ENCODE measurements at places on chromosomes 7 and 10. TPM values are rescaled to one million over a fixed set of nuclear protein-coding genes. Genes with fewer than 3 reads are reported as not detected.

- no peak for DNase-seq
These were observed 675.0 kb downstream of the CNTNAP2 start for GRCh38 chr7:146791344-146792285.

DNA sequence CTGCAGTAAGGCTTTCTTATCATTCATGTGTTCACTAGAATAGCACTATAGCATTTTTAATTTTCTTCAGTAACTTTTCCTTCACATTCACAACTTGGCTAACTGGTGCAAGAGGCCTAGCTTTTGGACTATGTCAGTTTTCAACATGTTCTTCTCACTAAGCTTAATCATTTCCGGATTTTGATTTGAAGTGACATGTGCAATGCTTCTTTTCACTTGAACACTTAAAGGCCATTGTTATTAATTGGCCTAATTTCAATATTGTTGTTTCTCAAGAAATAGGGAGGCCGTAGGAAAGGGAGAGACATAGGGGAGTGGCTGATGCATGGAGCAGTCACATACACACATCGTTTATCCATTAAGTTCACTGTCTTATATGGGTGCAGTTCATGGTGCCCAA lies 151.2 kb upstream of the NFE2L3 start:
- no peak for DNase-seq

- DNase-seq = no peak
These were observed 60.2 kb downstream of the TASOR2 start for GRCh38 chr10:5744849-5745248.

GRCh38 chr10:103969857-103970627 lies 3.1 kb downstream of the SLK start:
- DNase-seq = no peak

GRCh38 chr10:12783293-12783692 lies 218.2 kb downstream of the CCDC3 start:
- no peak for DNase-seq

GRCh38 chr10:103333934-103334520 lies 16.9 kb downstream of the PCGF6 start:
- peak; percentile 8 for DNase-seq

GRCh38 chr7:31000161-31000693 lies 36.5 kb downstream of the GHRHR start:
- no peak for DNase-seq

GRCh38 chr10:47288916-47289495 lies 11.0 kb upstream of the GDF10 start:
- no peak for DNase-seq

- DNase-seq = no peak
These were observed 4.0 kb downstream of the SCD start for GRCh38 chr10:100350914-100351485.

Gene C10orf62
- not detected for total RNA-seq

Gene USP6NL
- 9.6 TPM for total RNA-seq

Gene VWA2
- not detected for total RNA-seq

Gene PPP1R17
- total RNA-seq = not detected

Gene PRKAR2B
- total RNA-seq = 9.5 TPM

Gene TSPAN15
- total RNA-seq = not detected

Gene VIPR2
- 0.68 TPM for total RNA-seq

Gene USP54
- total RNA-seq = 19.1 TPM

Gene CALHM3
- 0.23 TPM for total RNA-seq

Gene PON1
- not detected for total RNA-seq
